SW480 (cell line): ENCODE measurements at places on chromosomes 4 and X.

- no peak for DNase-seq
Measured at GRCh38 chr4:38364383-38364963, 299.5 kb upstream of the KLF3 start.

DNA sequence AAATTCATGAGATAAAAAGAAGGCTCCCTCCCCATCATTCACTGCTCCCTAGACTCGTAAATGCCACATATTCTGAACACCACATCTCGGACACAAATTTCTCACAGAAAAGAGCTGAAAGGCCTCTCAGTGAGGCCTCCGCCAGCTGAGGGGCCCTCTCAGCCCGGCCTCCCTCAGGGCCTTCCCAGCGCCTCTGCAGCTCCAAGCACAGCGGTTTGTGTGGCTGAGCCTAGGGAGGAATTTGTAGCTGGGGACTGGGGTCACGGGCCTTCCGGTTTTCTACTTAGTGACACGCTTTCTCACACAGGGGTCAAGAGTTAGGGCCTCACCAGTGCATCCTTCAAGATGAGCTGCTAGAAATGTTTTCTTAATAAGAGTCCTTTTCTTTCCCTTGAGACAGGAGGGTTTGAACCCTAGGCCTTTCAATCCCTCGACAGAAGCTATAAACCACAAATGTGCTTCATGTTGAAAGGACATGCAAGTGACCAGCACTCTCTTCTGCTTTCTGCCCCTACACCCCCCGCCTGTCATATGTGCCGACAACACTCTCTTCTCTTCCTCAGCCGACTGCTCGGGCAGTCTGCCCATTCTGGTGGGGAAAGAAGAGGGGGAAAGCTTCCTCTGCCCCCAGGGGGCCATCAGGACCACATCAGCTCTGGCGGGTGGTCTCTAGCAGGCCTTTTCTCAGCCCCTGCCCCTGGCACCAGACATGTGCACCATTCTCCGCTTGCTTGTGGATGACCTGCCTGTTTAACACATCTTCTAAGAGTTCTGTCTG is 104.9 kb downstream of the CHIC2 start:
- DNase-seq: no peak

GRCh38 chrX:140713174-140713539 is 3.6 kb downstream of the LINC00632 start:
- DNase-seq: no peak

DNA sequence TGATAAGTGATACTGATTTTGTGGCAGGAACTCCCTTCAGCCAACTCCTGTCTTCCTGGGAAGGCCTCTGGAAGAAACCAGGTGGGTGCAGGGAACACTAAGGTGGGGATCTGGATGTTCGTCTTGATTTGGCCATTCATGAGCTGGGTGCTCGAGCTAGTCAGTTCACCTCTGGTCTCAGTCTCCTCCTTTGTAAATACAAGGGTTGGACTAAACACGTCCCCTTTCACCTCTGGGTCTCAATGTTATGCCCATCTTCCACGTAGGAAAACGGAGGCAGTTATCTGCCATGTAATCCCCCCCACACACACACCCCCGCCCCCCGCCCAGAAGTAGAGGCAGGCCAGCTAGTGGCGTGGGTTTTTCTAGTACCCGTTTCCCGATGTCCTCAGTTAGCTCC is 4.1 kb upstream of the RS1 start:
- DNase-seq: no peak
